Smooth muscle cell of the brain vasculature (primary cell): ENCODE measurements at places on chromosomes 3 and 15.
A peak's percentile ranks its signal among the peaks of the same experiment; 100 is the strongest.

DNA sequence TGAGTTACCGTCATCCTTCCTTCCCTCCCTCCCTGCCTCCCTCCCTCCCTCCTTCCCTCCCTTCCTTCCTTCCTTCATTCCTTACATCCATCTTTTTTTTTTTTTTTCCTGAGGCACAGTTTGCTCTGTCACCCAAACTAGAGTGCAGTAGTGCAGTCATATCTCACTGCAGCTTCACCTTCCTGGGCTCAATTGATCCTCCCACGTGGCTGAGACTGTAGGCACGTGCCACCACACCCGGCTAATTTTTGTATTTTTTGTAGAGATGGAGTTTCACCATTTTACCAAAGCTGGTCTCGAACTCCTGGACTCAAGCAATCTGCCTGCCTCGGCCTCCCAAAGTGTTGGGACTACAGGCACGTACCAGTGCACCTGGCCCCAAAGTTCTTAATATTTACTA lies 25.8 kb downstream of the USP3 start:
- no peak for DNase-seq

GRCh38 chr3:107446706-107447105 lies 69.5 kb downstream of the CCDC54 start:
- DNase-seq = no peak

DNA sequence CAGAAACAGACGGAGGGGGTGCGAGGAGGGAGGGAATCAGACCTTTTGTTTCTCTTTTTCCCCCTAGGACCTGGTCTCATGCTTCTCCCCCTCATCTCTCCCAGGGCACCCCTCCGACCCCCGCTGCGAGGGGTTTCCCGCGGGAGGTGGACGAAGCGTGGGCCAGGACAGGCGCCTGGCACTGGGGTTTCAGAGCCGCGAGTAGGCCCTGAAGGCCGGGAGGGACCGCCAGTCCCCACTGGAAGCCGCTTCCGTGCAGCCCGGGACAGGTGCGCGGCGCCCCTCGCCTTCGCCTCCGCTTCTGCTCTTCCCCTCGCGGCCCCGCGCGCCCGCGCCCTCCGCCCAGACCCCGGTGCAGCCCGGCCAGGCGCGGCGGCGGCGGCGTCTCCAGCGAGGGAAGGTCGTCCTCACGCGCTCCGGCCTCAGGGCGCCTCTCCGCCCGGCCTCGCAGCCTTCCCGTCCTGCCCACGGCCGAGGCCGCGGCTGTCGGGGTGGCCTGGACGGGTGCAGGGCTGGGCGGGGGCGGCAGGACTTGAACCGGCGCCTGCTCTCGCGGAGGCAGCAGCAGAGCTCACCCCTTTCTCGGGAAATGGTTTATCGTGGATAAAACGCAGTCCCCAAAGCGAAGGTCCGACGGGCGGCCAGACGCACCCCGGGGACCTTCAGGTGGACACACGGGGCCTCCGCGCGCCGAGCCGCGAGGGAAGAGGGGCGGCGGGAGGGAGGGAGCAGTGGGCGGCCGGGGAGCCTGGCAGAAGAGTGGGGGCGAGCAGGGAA lies 31.5 kb upstream of the ADAMTS17 start:
- DNase-seq = no peak

DNA sequence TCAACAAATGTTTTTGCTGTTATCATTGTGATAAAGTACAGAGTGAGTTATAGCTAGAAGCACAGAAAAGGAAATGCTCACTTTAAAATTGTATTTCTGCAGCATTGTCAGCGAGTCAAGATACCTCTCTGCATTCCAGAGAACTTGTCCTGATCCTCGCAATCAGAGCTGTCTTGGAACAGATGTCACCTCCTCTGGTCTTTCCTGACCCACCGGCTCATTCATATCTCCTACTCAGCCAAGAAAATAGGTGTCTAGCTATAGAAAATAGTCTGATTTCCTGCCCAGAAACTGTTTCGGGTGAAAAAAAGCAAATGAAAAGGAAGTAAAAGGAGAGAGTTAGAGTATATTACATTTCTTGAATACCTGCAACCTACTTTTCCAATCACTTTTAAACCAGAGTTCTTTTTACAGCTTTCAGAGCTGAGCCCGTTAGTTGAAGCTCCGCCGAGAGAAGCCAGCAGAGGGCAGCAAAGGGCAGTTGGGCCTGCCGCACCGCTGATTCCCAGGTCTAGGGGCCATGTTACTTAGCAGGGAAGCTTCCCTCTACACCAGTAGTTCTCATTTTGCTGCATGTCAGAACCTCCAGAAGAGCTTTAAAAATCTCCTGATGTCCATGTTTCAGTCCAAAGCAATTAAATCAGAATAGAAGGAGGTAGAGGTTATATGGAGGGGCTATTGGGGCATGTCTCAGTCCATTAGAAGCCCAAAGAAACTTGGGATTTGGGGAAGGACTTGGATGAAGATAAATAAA lies 185.7 kb upstream of the THRB start:
- DNase-seq = no peak

- no peak for DNase-seq
These were observed 39.1 kb upstream of the SETMAR start for GRCh38 chr3:4264040-4264439.

- no peak for DNase-seq
These were observed 361.3 kb downstream of the SV2B start for GRCh38 chr15:91461377-91461776.

DNA sequence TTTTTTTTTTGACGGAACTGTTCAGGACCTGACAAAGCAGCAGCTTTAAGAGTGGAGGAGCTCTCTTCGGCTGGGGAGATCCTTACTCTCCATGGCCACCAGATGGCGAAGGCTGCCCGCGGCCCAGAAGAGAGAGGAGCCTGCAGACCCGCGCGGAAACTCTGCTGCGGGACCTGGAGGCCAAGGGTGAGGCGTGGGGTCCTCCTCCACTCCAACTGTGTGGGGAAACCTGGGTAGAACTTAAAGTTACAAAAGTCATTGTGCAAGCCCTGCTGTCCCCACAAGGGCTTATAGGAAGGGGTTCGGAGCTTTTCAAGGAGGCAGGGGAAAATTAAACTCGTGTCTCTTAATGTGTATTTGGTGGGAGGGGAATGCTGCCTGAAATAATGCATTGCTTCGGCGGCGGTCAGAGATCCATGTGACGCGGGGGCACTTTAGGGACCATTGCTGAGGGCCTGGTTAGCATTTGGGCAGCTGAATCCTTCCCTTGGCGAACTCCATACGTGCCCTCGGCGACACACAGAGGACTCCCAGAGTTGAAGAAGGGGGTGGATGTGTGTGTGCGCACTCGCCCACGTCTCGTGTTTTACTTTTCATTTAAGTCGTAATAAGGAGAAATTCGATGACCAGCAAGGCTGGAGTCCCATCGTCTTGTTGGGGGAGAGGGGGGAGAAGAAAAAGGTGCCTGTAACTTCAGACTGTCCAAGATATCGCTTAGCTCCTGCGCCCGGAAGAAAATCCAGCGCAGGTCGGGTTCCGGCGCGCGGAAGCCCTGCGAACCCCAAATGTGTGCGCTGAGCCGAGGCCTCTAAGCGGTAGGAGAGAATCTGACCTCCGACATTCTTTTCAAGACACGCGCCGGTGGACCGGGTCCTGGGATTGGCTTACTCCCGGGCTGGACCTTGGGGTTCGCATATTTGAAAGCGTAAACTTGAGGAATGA lies 9.7 kb downstream of the EOMES start:
- peak; percentile 54 for DNase-seq

GRCh38 chr3:171407759-171408158 lies 52.4 kb downstream of the TNIK start:
- DNase-seq = no peak

DNA sequence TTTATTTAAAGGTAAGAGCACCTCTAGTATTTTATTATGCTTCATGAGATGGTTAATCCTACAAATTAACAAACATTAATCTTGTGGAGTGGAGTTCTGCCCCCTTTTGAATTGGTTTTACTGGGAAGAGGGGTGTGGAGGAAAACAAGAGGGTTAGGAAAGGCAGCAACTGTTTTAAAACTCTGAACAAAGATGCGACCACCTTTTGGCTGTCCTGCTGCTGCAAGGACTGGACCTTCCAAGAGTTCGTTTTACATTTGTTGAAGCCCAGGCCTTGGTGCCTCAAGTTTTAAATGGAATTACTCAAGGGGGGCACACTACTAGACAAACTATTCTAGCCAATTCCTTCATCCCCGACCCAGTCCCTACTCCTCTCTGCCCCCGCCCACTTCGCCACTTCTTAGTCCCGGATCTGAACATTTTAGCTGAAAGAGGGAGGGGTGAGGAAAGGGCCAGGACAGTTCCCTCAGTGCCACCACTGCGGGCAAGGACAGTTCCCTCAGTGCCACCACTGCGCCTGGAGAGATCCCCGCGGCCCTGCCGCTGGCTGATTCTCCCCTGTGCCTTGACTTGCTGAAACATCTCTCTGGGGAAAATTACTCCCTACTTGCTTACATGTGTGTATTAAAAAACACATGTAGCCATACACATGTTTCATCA lies 11.2 kb downstream of the SOX2 start:
- no peak for DNase-seq

DNA sequence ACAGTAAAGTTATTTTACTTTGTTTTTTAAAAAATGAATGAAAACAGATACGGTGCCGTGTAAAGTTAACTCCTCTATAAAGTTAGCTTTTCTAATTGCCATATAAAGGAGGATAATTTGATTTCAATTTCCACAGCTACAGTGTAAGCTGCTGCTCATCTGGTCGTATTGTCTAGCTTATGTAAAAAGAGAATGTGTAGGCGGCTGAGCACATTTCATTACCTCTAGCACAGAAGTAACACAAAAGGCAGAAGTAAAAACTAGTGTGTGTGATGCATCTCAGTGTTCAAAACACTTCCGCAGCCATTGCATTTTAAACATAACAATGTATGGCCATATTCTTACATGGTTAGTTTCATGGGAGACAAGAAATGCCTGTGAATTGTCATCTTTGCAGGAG lies 105.0 kb upstream of the P2RY1 start:
- DNase-seq = no peak

DNA sequence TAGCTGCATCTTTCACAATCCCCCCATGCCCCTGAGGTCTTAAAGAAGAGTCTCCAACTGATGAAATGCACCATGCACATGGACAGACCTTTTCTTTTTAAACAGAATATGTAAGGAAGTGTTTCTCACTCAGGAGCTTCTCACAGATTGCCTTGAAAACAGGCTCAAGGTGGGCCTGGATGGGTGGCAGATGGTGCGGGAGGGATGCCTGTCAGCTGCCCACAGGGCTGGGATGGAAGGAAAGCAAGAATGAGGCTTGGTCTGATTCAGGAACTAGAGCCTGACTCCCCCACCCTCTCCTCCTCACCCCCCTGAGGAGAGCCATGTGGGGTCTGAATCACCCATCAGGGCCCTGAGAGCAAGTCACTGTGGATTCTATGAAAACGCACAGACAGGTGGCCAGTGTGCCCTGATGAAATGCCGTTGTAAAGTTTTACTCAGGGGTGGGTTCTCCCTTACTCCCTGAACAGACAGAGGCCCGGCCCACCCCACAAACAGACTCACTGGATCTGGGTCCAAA lies 67.2 kb downstream of the UMPS start:
- DNase-seq = no peak

DNA sequence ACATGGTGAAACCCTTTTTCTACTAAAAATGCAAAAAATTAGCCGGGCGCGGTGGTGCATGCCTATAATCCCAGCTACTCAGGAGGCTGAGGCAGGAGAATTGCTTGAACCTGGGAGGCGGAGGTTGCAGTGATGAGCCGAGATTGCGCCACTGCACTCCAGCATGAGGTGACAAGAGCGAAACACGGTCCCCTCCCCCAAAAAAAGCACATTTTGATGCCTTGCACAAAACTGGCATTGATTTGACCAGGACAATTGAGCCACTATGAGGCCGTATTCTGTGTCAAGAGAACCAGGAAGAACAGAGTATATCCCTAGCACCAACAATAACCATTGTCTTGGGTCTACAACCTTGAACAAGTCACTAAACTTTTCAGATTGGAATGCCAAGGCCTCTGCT lies 50.6 kb downstream of the SH3BP5 start:
- no peak for DNase-seq

- DNase-seq = no peak
These were observed 94.9 kb upstream of the NSMCE3 start for GRCh38 chr15:29364426-29365078.

- peak; percentile 80 for DNase-seq
These were observed 56.8 kb upstream of the TPM1 start for GRCh38 chr15:62985768-62986167.

- no peak for DNase-seq
These were observed 255.7 kb upstream of the WNT5A start for GRCh38 chr3:55742832-55743136.

DNA sequence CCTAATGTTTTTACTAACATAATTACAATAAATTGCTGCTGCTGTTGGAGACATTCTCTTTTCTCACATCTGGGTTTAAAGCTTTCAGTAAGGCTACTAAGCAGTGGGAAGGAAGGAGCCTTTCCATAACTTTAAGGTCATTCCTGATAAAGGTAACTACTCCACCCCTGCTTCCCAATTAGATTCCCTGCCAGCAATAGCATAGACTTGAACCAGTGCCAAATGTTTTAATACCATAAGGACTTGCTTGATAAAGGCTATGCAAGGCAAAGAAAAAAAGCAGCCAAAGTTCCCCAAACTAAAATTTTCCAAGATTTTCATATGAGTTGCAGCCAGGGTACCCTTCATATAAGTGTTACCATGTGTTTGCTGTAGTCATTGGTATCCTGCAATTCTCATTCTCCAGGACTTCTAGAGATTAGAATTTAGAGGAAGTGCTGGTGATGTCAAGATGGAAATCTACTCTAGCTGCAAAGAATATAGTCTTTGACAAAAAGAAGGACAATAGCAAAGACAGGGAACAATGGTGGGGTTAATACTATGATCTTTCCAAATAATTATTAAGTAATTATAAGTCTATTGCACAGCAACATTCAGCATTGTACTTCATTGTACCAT lies 106.1 kb downstream of the FILIP1L start:
- DNase-seq = no peak

DNA sequence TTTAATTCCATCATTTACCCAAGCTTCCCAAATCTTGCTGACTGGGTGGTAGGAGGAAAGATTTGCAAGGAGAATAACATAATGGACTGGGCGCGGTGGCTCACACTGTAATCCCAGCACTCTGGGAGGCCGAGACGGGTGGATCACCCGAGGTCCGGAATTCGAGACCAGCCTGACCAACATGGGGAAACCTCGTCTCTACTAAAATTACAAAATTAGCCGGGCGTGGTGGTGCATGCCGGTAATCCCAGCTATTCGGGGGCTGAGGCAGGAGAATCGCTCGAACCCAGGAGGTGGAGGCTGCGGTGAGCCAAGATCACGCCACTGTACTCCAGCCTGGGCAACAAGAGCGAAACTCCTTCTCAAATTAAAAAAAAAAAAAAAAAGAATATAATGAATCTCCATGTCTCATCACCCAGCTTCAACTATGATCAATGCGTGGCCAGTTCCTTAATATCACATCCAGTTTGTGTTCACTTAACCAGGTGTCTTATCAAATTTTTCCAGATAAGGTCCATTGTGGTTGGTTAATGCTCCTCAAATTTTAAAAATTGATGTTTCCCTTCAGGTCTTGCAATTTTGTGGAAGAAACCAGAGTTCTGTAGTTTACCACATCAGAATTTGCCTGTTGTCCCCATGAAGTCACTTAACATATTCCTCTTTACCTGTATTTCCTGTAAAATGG lies 1.3 kb upstream of the ABCF3 start:
- DNase-seq = no peak

DNA sequence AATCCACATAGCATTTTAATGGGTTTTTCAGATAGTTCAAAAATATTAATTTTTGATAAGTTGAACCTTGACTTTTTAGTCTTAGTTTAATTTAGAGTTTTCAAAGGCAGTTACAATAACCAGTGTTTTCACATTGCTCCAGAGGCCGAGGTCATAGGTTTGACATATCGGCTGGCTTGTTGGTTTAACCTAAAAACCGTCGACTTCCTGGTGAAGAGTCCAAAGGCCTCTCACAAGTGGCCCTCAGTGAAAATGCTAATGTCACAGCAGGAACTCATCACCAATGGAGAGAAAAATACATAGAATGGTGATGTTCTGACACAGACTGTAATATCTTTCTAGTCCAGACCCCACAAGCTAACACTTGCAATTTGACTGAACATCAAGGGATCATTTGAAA lies 642.3 kb downstream of the PLOD2 start:
- peak; percentile 9 for DNase-seq
